ENCODE measurements at places on chromosomes 7 and 10.

DNA sequence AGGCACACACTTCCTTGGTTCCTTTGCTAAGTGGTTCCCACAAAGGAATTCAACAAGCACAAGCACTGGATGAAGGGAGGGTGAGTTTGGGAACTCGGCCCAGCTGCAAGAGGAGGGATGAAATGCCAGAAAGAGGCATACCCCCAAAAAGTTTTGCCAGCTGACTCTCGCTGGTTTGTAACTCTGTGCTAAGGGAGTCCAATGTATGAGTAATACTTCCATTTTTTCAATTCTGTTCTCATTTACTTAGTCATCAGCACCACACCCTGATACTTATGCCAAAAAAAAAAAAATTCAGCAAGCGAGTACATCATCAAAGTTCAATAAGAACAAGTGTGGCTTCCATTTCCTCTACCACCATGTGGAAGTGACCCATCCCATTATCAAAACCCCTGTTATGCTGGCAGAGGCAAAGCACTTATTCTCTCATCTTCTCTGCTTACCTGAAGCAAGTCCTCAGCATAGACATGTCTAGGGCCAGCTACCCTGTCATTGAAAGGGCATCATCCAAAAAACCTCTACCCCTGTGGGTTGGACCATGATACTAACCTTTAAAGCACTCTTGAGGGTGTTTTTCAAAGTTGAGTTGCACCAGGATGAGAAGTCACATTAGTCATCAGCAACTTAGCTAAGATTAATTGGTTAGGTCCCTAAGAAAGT is 6.9 kb upstream of the HYCC1 start:
- no peak for ATAC-seq

DNA sequence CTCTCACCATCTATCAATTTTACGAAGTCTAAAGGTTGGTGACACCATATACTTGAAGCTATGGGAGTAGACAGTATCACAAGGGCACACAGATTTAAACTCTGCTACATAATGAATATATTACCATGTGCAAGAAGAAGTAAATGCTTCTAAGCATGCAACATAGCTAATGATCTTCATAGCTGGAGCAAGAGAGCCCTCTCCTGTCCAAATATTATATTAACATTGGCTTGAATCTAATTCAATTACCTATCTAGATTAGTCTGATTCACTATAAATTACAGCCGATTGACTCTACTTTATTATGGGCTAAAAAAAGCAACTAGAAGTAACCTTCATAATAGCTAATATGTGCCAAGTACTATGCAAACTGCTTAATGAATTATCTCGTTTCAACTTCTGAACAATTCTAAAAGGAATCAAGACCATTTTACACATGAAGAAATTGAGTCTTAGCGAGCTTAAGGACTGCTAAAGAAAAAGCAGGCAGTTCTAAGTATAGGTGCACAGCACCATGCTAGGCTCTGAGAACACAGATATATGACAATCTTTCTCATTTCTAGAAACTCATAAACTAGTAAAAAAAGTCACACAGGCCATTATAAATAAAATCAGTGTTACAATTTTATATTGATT is 21.9 kb downstream of the FRA10AC1 start:
- ATAC-seq: peak; percentile 82

GRCh38 chr10:79066411-79067240 is 2.1 kb upstream of the ZMIZ1 start:
- peak; percentile 18 for ATAC-seq

DNA sequence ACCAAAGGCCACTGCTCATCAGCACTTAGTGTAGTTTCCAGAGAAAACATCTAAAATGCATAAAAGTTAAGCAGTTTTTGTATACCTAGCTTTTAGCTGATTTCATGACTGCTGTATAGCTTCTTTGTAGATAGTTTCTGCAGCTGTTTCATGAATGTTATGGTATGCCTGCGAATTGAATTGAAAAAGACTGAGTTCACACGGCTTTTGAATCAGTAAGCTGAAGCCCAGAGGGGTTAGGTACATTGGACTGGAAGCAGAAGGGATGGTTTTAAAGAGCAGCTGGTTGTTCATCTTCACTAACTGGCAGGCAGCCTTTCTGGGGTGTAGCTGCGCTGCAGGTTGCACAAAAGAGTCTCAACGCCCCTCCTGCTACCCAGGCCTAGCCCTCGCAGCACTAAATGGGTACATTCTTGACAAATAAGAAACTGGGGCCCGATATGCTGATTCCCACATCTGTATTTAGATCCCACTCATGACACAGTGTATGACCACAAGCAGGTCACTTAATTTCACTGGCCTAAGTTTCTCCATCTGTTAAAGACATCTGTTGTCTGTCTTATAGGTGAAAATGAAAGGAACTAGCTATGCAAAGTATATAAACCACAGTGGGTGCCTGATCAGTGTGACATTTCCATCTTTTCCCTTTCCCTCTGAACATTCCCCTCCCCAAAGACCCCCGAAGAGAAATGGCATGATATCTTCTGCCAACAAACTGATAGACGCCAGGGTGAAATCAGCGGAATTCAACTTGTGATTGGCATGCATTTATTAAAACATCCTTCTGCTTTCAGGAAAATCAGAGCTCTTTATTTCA is 85.9 kb upstream of the AGBL3 start:
- no peak for ATAC-seq

DNA sequence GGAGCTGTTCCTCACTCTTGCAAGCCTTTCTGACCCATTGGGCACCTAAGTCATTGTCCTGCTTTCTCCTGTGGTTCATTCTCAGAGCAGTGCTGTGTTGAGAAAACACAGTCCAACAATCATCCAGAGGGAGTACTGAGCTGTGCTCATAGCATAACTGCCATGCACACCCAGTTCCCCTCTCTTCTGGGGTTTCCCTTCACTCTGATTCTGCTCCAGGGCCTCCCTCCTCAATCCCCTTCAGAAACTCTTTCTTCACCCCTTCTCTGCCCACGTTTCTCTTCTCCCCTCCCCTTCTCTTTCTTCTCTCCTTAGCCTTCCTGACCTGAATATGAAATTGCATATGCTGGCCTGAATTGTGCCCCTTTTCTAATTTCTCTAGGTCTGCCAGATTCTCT is 155.8 kb downstream of the AOAH start:
- no peak for ATAC-seq

- no peak for ATAC-seq
These were observed 19.1 kb downstream of the GSAP start for GRCh38 chr7:77396894-77397547.

DNA sequence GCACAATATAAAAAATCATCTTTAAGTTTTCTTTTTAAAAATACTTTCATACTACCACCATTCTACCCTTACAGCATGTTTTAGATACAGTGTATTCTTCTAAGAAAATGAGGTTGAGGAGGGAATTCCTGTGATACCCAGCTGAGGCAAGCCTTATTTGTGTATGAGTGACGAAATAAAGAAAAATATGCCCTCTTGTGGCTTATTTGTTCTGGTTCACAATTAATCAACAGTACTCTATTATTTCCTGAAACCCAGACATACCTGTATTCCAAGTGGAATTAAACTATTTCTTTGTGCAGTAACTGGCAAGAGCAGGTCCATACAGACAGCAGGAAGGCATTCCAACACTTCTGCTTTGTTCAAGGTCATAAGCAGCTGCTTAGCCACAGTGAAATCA is 4.5 kb upstream of the SEMA3D start:
- ATAC-seq: peak; percentile 12

GRCh38 chr7:143281529-143281928 is 3.2 kb upstream of the TMEM139 start:
- ATAC-seq: no peak

DNA sequence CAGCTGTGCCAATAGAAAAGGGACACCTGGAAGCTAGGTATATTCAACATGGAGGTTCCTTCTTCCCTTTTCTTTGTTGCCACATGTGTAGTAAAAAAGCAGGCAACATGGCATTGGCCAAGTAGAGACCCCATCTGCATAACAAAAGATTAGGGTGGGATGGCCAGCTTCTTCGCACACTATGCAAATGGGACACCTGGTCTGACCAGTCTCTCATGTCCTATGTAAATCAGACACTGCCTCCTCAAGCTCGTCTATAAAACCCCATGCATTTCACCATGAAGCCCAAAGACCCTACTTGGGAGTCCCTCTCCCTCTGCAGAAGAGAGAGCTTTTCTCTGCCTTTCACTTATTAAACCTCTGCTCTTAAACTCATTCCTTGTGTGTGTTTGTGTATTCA is 53.9 kb downstream of the MYL10 start:
- ATAC-seq: no peak

- no peak for ATAC-seq
These were observed 34.4 kb downstream of the WIPF3 start for GRCh38 chr7:29840701-29841100.

DNA sequence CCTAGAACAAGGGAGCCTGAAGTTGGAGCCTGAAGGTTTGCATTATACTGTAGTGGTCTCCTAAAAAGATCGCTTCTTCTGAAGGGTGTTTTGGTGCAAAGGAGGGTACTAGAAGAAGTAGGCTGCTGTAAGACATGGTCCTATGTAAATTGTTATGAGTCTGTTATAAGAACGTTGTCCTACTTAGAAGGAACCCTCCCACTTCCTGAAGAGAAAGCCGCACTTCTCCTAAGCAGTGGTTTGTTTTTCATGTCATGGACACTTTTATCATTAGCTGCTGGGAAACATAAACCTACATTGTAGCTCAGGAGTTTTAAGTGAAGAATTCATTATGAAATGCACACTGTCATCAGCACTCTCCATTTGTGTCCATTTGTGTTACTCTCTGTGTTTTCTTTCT is 129.1 kb upstream of the ITGB1 start:
- ATAC-seq: no peak

GRCh38 chr7:3544202-3544601 is 243.2 kb downstream of the SDK1 start:
- no peak for ATAC-seq

- no peak for ATAC-seq
These were observed 582.0 kb downstream of the TNS3 start for GRCh38 chr7:46999866-47000265.

DNA sequence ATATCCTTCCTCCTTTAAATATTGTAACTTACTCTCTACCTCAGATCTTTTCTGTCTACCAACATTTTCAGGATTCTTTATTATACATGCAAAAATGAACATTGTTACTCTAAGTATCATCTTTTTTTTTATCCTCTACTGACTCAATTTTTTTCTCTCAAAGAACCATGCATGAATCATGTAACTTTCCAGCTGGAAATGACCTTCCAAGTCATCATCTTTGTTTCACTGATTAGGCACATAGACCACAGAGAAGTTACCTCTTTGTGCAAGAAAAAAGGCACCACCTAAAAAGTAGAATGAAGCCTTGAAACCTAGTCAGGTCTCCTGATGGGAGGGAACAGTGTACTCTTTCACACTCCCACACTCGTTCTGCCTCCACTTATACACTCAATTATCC is 234.9 kb downstream of the HGF start:
- no peak for ATAC-seq

DNA sequence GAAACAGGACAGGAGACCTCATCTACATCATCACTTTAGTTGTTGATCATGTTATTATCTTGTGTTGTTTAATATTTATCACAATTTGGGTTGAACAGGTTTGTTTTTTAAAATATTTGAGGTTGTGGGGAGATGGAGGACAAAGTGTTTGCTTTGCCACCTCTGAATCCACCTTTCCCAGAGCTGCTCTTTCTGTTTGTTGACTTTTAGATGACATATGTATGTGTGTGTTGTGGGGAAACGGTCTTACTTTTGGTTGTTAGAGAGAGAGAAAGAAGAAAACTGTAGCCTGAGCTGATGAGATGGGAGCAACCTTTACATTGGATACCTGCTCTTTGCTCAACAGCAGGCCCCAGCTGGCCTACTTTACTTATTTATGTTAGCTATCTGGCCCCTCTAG is 19.0 kb upstream of the SLC16A12 start:
- no peak for ATAC-seq

DNA sequence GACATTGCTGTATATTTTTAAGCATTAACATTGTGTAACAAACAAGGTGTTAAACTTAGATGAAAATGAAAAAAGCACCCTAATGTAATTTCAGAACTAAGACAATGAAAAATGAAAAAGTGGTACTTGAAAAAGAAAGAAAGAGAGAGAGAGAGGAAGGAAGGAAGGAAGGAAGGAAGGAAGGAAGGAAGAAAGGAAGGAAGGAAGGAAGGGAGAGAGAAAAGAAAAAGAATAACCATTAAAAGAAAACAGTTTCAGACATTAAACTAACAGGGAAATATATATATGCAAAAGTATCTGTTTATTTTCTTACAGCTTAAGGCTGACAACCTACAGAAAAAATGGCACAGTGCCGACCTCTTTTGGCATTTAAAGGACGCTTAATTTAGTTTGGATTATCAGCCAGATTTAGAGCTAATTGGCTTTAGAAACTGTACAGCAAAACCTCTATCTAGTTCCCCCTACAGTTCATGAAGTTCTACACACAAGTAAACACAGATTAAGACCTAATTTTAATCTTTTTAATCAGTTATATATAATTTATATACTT is 13.8 kb downstream of the MTERF1 start:
- peak; percentile 43 for ATAC-seq

DNA sequence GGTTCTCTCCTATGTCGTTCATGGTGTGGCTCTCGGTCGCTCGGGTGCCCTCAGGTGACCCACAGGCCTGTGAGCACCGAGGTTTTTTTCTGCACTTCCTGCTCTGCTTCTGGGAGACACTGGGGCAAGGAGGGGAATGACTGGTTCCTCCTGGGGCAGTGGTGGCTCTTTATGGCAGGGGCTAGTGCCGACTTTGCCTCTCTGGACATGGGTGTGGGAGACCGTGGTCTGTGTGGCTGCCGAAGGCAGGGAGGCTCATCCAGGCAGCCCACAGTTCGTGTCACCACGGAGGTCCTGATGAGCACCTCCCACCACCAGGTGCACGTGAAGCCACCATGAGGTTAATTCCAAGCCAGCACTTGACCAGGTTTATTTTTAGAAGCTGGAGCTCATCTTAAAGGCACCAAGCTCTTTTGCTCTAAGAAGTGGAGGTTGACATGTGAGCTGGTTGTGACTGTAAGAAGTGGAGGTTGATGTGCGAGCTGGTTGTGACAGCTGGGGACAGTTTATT is 24.7 kb upstream of the DPYSL4 start:
- ATAC-seq: no peak

DNA sequence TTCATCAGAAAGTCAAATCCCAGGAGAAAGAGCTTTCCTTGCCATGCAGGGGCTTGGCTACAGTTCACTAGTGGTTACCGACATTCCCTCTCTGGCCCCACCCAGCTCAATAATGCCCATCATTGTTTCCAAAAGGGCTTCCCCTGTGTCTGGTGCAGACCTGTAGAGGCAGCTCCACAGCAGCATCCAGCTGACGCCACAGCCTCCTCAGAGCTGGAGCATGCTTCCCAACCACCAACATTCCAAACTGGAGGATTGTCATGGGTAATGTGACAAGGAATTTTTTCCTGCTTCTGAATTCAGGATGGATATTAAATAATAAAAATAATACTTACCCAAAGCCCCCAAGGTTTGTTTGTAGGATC is 77.4 kb downstream of the ZNF365 start:
- no peak for ATAC-seq

GRCh38 chr7:103719070-103719469 is 270.4 kb downstream of the RELN start:
- ATAC-seq: peak; percentile 65

DNA sequence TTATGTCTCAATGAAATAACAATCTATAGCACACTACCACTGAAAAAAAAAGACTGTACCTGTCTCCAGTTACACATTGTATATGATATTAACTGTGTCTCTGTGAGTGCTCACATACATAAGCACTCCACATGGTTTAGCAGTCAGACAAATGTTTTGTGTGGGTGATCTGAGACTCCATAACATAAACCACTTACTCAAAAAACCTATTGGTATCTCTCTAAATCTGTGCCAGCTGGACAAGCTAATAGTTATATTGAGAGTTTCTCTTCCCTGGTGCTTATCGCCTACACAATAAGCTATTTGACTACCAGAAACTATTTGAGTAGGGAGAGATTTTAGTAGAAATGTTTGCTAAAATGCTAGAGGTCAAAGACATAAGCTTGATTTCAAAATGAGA is 190.1 kb upstream of the AGR3 start:
- ATAC-seq: no peak
